ENCODE measurements at places on chromosomes 3 and 15.

DNA sequence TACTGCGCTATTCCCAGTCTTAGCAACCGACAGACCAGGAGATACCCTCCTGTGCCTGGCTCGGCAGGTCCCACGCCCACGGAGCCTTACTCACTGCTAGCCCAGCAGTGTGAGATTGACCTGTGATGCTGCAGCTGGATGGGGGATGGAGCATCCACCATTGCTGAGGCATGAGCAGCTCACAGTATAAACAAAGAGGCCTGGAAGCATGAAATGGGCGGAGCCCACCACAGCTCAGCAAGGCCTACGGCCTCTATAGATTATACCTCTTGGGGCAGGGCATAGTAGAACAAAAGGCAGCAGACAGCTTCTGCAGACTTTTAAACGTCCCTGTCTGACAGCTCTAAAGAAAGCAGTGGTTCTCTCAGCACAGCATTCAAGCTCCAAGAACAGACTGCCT lies 160.3 kb downstream of the ANXA2 start:
- DNase-seq = no peak

DNA sequence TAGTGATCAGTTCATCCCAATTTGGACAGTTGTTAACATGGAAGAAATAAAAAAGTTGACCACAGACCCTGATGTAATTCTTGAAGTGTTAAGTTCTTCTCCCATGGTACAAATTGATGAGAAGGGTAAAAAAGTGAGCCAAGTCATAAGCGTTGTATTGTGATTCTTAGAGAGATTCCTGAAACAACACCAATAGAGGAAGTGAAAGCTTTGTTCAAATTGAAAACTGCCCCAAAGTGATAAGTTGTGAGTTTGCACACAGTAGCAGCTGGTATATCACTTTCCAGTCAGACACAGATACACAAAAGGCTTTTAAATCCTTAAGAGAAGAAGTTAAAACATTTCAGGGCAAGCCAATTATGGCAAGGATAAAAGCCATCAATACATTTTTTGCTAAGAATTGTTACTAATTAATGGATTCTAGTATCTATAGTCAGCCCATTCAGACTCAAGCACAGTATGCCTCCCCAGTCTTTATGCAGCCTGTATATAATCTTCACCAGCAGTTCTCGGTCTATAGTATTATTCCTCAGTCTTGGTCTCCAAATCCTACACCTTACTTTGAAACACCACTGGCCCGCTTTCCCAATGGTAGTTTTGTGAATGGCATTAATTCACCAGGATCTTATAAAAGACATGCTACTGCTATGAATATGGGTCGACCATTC lies 38.2 kb downstream of the CDIN1 start:
- DNase-seq = no peak

DNA sequence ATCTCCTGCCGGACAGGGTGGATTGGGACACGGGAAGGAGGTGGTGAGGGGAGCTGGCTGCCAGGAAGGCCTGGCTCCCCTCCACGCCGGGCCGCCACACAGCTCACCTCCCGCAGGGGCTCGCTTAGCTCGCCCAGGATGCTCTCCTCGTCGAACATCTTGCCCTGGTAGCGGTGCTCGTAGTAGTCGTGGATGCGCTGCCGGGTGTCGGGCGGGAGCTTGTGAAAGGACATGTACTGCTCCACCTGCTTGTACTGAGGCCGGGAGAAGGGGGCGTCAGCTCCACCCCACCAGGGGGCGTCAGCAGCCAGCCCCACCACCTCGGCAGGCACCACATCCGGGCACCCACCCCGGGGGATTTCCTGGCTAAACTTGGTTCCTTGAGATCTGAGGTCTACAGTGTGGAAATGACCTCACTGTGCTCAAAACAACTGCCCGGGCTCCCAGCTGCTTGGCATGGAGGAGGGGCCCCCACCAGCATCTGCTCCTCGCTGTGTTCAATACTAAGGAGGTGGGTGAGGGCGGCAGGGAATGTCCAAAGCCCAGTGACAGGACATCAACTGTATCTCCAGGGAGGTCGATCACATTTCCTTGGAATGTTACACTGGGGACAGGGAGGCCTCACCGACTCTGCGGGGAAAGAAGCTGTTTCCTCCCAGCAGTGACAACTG lies 43.4 kb downstream of the HCN4 start:
- no peak for DNase-seq

- no peak for DNase-seq
Measured at GRCh38 chr3:13420045-13420830, at the start of gene NUP210. TSS of gene NUP210 (minus strand) at chr3:13420322. CDS start at chr3:13420226, 96 bp downstream.

- DNase-seq = no peak
Measured at GRCh38 chr3:102180280-102180931, 254.4 kb upstream of the ZPLD1 start.

DNA sequence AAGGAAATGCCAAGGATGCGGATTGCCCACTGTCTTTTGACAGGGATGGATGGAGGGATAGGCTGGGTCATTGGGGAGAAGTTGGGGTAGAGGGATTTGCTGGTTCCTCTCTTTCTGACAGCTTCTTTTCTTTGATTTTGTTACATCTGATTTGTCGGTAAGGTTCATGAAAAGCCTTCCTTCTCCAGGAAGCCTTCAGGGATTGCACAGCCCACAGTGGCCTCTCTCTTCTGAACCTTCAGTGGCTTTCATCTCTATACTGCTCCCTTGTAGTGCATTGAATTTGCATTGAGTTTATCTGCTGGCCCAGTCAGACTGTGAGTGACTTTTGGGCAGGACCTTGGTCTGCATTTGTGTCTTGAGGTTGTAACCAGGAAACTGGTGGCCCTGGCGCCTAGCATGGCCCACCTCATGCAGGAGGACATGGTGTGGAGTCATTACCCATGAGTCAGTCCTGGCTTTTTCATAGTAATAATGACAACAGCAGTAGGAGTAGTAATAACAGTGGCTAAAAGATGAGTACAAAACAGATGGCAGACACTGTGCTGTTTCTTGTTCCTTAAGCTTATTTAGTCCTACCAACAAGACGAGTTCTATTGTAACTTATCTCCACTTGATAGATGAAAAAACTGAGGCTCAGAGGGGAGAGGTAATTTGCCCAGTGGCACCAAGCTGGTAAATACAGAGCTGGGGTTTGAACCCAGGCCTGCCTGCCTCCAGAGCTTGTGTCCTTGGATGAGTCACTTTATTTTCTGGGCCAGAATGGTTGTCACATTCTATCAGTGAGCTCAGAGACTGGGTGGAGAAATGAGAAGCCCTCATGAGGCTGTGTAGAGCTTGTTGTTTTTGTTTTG lies 28.4 kb downstream of the SMAD6 start:
- DNase-seq = no peak

DNA sequence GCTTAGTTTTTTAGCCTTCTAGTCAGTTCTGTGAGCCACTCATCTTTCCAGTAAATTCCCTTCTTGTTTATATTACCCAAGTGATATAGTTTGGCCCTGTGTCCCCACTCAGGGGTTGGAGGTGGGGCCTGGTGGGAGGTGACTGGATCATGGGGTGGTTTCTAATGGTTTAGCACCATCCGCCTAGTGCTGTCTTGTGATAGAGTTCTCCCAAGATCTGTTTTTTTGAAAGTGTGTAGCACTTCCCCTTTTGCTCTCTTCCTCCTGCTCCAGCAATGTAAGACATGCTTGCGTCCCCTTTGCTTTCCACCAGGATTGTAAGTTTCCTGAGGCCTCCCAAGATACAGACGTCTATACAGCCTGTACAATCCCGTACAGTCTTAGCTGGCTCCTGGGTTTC lies 53.7 kb upstream of the INO80 start:
- DNase-seq = no peak

- DNase-seq = no peak
Measured at GRCh38 chr3:114848643-114849350, 298.3 kb downstream of the ZBTB20 start.

GRCh38 chr3:113825090-113825489 lies 13.5 kb upstream of the GRAMD1C start:
- DNase-seq = no peak

GRCh38 chr15:31487811-31488436 lies 161.3 kb downstream of the KLF13 start:
- no peak for DNase-seq

DNA sequence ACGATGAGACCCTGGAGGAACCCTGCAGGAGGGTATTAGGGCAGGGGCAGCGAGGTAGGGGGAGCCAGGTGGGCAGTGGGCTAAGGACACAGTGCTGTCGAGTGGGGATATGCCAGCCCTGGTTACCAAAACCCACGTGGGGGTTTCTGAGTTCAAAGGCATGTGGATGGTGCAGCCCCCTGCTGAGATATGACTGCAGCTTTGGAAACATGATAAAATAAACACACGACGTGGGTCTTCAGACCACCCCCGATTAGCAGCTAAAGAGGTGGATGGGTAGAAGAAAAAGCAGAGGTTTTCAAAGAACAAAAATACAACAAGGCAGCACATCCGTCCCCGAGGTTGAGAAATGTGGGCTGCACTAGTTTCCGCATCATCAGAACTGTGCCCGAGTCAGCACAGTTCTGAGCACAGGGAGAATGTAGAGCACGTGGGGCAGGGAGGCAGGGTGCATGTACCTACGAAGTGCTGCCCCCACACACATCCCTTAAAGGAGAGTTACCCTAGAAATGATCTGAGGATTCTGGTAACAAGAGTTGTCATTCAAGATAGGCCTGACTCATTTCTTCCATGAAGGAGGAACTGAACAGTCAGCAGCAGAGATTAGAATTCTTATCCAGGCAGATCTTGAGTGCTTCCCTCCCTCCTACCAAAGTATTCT lies 121.3 kb downstream of the RPLP1 start:
- DNase-seq = no peak

DNA sequence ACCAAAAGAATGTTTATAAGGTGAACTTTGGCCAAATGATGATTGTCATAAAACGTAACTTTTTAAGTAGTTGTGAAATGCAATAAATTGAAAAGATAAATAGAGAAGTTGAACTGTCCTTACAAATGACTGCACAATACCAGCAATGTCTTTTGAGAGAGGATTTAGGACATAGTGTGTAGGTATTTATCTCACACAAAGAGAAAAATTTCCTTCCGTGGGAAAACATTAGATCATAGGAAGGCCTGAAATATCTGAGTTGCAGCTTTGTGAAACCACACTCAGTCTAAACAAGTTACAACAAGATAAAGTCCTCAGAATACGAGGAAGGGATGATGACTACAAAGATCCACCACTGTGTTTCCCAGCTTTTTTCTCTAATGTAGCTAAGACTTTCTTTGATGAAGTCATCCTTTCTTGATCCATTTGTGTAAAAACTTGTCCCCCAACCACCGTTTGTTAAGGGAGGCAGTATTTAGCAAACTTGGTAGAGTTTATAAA lies 16.0 kb downstream of the ROBO2 start:
- no peak for DNase-seq

DNA sequence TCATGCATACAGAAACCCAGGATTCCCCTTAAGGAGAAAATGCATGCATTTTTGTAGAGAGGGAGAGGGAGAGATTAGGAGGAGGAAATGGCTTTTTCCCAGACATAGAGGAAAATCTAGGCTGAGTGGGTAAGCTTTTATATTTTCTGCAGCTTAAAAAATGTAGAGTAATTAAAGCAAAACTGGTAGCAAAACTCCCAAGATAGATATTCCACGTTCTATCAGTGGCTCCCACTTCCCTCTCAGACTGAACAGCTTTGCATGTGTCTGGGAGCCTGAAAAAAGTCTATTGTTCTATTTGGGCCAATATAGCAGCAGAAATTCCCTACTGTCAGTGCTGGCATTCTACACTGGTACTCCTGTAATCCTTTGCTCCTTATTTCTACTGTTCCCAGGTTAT lies 110.8 kb upstream of the CADPS start:
- no peak for DNase-seq

GRCh38 chr3:165545059-165545458 lies 292.2 kb downstream of the BCHE start:
- DNase-seq = no peak

DNA sequence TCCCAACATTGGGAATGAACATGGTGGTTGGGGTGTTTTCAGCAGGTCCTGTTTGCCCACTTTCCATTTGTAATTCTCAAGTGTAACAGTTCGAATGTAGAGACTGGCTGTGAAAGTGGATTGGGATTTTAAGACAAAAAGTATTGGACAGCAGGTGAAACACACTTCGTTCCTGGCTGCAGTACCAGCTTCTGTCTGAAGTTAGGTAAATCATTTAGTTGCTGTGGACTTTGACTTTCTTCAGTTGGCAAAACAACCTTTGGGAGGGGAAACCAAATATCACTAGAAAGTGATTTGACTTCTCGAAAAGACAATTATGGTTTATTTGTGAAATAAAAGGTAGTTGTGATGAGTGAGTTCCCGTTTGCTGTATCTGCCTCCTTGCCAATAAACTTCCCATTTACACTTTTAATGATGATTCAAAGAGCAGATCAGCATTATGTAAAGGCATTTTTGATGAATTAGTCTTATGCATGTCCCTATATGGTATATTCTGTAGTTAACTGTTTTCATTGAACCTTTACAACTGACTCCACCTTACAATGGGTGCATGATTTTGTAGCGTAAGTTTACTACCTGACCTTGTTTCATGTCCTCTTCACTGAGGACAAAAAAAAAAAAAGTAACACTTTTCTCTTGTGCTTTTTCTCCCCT lies 34.0 kb downstream of the FNDC3B start:
- DNase-seq = no peak

DNA sequence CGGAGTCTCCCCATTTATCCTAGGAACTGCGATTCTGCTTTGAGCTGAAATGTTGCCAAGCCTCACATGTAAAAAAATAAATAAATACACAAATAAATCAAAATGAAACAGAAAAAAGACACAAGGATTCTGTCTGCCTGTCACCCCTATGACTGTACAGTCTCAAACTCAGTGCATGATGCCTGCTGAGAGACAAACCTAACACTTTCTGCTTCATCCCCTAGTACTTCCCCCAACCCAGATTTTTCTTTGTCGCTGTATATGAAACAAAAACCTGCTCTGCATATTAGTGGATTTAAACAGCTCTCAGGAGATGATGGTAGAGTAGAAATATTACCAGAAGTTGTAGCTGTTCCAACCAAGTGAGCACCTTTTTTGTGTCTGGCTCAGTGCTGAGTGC lies 530.7 kb upstream of the CFAP20DC start:
- no peak for DNase-seq

DNA sequence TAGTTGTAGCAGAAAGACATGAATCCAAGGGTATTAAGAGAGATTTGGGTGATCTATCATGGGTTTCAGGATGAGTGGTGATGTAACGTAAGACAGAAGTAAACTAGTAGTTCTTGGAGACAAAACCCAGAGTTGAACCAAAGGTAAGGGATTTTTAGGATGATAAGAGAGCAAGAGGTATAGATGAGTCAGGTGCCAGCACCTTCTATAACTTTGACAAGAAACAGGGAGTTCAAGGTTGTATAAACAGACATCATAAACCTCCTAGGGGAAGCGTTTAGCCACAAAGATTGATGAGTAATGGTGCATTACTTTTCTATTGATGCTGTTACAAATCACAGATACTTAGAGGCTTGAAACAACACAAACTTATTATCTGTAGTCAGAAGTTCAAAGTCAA lies 447.3 kb upstream of the ARHGEF26 start:
- no peak for DNase-seq

- no peak for DNase-seq
Measured at GRCh38 chr3:46299608-46300460, 54.1 kb upstream of the CCR2 start.

GRCh38 chr15:93466380-93466779 lies 377.4 kb upstream of the RGMA start:
- DNase-seq = no peak
